ENCODE measurements at places on chromosomes 11 and 22. TPM values are rescaled to one million over a fixed set of nuclear protein-coding genes. Genes with fewer than 3 reads are reported as not detected.
A peak's percentile ranks its signal among the peaks of the same experiment; 100 is the strongest.

The SPDYC gene
- 0.11 TPM for polyA plus RNA-seq

- DNase-seq = no peak
These were observed 19.9 kb downstream of the RCN1 start for GRCh38 chr11:32110795-32111194.

GRCh38 chr22:37696657-37697537 is at the start of gene TRIOBP:
TSS of gene TRIOBP (plus strand) at chr22:37697048. CDS start at chr22:37701366, 4,318 bp downstream.
- DNase-seq = peak; percentile 89

The FZD4 gene
- 5.9 TPM for polyA plus RNA-seq

DNA sequence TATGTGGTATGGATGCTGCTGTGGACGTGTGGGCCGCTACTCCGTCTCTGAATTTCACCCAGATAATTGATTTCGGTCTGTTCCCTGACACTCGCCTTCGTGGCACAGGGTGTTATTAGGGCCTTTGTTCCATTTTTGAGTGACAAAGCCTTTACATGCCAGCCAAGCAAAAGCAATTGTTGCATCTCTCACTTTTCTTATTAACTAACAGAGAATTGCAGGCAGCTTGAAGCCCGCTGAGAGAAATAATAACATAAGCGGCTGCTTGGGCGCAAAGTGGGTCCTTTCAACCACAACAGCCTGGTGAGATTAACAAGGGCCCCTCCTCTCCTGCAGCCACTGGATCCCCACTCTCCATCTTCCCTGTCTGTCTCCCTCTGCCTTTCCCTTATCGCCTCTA is 449.4 kb downstream of the NTM start:
- no peak for DNase-seq

The EMID1 gene
- polyA plus RNA-seq = 9.9 TPM

- no peak for DNase-seq
These were observed 2.1 kb downstream of the LGALS12 start for GRCh38 chr11:63508009-63508408.

DNA sequence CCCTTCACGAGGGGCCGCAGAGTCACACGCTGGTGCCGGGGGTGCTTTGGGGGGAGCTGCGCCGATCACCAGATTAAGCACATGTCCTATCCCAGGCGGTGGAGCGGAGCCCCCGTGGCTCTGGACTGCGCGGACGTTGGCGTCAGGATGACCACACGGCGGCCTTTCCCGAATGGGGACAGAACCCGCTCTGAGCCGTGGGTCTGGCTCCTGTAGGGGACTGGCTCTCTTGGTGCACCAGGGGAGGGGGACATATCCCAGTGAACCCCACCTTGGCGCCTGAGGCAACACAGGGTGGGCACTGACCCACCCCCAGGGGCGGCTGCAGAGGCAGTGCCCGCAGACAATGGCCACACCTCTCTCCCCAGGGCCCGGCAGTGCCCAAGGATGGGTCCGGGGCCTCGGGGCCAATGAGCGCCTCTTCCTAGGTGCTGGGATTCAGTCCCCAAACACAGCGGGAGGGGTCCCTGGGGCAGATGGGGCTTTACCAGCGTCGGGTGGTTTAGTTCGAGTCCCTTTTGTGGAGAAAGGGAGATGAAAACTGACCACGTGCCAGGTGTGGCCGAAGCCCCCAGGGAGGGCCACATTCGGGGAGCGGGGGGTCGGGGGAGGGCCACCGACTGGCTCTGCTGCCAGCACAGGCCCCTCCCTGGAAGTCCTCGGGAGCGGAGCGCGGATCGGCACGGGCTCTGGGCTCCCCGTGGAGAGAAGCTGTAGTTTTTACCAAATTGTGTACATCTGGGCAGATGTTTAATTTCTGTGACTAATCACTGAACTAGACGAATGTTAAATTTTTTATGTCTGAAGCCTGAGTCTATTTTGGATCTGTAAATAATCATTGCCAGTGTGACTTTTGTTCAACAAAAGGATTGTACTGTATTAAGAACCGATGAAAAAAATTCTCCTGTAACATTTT is 58.9 kb downstream of the GRAMD4 start:
- no peak for DNase-seq

GRCh38 chr11:87236368-87236767 is 198.6 kb downstream of the TMEM135 start:
- DNase-seq = no peak

DNA sequence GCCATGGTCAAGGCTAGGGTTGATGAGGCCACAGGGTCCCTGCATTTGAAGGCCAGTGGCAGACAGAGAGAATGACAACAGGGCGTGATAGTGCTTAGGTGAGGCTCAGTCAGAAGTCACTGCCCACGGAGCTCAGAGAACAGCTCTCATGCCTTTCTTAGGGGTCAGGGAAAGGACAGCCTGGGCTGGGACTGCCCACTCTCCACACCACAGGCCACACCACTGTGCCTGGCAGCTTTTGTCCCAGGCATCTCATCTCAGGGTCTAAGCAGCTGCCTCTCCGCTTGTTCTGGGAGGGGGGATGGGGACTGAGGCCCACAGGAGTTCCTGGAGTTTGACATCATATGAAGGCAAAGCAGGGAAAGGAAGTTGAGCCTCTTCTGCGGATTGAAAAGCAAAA is 150.2 kb upstream of the B3GAT1 start:
- DNase-seq = no peak

The NKAPD1 gene
- 23.3 TPM for polyA plus RNA-seq

GRCh38 chr11:43758927-43759326 is 78.4 kb downstream of the HSD17B12 start:
- no peak for DNase-seq

The IFITM1 gene
- polyA plus RNA-seq = 463 TPM

GRCh38 chr11:127066401-127067090 is 66.0 kb upstream of the KIRREL3 start:
- no peak for DNase-seq

GRCh38 chr22:47215851-47216250 is 453.4 kb downstream of the TBC1D22A start:
- DNase-seq = no peak

The SCGB2A2 gene
- 38.8 TPM for polyA plus RNA-seq

DNA sequence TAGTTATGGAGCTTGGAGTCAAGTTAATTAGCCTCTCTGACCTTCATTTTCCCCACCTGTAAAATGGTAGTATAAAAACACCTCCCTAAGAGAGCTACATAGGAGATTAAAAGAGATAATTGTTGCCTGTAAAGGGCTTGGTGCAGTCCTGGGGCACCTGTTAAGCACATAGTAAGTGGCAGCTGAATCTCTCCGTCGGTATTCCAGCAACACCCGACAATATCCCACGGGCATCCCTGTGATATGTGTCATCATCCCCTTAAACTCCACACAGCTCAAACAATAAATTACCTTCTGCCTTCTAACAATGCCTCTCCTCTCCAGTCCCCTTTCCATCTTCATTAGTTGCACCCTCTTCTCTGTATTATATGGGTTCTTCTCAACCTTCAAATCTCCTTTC is 121.5 kb downstream of the C11orf91 start:
- no peak for DNase-seq

- no peak for DNase-seq
These were observed 260.9 kb downstream of the KIRREL3 start for GRCh38 chr11:126739499-126740145.

GRCh38 chr11:45041596-45041995 is 90.9 kb upstream of the TP53I11 start:
- DNase-seq = no peak

- DNase-seq = no peak
These were observed 8.4 kb upstream of the OR52H1 start for GRCh38 chr11:5556596-5557188.

GRCh38 chr11:26865703-26866102 is 128.2 kb upstream of the FIBIN start:
- DNase-seq = no peak

GRCh38 chr22:48199667-48200066 is 1437.2 kb downstream of the TBC1D22A start:
- no peak for DNase-seq
